ENCODE measurements at places on chromosomes 1 and 21.

DNA sequence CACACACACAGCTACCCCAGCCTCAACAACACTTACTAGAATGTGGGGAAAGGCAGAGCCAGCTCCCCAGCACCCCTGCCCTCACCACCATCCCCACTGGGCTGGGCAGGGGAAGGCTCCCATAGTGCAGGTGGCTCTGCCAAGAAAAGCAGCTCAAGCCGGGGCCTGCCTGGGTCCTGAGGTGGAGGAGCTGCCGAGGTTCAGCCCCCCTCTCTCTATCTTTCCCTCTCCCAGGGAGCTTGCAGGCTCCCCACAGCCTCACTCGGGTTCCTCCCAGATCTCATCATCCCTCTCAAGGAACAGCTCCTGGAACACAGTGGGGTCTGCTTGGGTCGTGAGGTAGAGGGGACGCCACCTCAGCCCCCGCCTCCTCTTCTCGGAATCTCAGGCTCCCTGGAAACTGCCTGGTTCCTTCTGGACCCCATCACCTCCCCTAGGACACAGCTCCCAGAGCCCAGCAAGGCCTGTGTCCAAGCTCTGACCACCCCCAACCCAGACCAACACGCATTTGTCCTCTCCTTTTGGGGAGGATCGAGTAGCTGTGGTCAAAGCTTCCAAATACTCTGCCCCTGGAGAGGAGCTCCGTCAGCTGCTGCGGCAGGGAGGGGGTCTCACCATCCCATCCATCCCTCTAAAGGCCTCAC lies 704 bp downstream of the S100A16 start:
- no peak for DNase-seq

DNA sequence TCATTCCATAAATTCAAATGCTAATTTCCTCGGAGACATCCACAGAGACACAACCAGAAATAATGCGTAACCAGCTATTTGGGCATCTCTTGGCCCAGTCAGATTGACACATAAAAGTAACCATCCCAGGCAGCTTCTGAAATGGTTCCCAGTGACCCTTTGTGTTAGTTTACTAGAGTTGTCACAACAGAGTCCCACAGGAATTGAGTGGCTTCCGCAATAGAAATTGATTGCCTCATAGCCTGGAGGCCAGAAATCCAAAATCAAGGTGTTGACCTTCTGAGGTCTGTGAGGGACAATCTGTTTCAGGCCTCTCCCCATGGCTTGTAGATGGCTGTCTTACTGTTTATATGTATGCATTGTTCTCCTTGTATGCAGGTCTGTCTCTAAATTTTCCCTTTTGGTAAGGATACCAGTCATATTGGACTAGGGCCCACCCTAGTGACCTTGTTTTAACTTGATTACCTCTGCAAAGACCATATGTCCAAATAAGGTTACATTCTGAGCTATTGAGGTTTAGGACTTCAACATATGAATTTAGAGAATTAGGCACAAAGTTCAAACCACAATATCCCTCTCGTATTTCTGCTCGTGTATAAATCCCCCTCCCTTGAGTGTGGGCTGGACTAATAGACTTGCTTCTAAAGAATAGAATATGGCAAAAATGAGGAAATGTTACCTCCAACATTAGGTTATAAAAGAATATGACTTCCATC lies 78.2 kb upstream of the FGGY start:
- DNase-seq, result no peak

GRCh38 chr1:119646521-119647227 lies 1.4 kb downstream of the ZNF697 start:
- no peak for DNase-seq

- DNase-seq, result no peak
Observed at GRCh38 chr1:83805921-83806320, 193.0 kb downstream of the TTLL7 start.

DNA sequence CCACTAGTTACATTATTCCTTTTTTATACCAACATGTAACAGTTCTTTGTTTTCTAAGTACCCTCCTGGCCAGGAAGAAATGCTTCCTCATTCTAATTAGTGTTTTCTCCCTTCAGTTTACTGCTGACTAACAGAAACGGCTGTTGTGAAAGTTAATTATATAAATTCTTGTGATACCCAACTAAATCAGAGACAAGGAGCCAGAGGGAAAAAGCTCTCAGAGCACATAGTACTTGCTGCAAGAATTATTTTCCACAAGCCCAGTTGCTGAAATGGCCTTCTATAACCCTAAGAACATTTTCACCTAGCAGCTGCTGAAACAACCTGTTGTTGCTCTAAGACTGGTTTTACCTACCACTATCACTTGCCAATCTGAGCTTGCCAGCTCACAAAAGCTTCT lies 82.4 kb downstream of the FAF1 start:
- DNase-seq, result no peak

- DNase-seq, result no peak
Observed at GRCh38 chr1:157992833-157993146, 655 bp upstream of the KIRREL1 start.

- DNase-seq, result no peak
Observed at GRCh38 chr1:172359491-172359999, 60.9 kb upstream of the C1orf105 start.

- DNase-seq, result no peak
Observed at GRCh38 chr1:26614655-26615411, 81.0 kb upstream of the ARID1A start.

DNA sequence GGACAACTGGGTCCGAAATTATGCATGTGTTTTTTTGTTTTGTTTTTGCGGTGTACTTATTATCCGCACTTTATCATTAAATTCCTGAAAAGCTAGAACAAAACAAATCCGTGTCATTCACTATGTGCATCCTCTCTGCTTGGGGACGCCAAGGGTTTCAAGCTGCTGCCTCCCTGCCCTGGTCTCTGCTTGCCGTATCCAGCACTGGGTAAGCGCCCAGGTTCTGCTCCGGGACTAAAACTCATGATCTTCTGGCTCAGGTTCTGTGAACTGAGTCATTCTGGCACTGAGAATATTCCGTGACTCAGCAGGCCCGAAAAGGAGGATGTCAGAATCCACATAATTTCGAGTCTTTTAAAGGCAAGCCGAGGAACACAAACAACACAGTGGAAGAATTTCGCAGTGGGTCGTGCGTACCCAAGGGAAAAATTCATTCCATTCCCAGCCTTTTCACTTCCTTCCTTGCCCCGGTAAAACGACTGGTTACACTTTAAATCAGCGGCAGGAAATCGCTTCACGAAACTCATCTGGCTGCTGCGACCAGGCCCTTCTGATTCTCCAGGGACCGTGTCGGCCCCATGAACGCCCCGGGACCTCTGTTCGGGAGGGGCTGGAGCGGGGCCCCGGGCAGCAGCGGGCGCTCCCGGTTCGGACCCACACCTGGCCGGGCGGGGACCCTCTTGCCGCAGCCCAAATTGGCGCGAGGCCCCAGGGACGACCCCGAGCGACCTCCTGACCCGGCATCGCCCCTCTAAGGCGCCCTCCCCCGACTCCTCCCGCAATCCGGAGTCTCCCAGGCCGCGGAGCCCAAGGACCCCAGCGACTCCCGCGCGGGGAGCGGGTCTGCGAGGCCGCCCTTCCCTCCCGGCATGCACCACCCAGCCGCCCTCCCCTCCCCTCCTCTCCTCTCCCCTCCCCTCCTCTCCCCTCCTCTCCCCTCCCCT lies 746 bp upstream of the LAMC1 start:
- peak; percentile 48 for DNase-seq

DNA sequence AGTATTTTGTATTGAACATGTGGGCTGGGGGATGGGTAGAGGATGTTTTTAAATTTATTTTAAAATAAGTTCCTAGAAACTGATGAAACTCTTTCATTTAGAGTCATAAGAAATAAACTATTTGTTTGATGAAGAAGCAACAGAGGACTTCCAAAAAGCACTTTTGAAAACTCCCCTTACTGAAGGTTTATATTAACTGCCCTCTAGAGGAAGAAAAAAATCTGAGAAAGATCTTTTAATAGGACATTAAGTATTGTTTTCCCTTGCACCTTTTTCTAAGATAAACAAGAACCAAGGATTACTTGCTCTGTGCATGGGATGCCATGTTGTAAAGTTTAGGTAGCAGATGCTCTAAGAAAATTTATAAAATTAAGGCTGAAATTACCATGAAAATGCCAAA lies 14.1 kb downstream of the DISP1 start:
- DNase-seq, result no peak

DNA sequence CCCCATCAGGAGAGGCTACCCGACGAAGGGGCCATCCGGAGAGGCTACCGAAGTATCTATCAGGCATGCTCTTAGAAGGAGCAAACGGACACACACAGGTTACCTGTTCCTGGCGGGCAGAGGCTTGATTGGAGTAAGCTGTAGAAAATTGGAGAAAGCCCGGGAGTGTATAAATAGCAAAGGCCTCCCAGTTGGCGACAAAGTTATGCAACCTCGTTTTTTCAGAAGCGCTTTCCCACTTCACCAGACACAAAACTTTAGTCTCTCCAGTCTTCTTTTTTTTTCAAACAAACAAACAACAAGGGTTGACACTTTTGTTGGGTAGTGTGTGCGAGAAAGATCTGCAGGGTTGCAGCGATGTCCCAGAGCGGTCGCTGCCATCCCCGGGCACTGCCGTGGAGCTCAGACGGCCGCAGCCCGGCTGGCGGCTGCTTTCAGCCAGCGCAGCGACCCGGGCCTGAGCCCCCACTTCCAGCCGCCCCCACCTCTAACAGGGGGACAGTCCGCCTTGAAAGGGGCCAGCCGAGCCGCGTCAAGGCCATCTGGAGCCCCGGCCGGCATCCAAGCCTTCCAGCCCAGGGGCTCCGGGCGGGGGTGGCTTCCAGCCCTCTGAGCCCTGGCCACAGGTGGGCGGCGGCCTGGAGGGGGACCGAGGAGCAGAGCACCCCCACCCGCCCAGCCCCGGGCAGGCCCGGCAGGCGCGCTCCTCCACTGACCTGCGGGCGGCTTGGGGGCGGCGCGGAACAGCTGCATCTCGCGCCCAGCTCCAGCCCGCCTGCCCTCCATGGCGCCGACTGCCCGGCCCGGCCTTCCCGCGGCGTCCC lies 616 bp downstream of the MCOLN3 start:
- peak; percentile 74 for DNase-seq

- peak; percentile 53 for DNase-seq
Observed at GRCh38 chr1:220880726-220881506, 1.7 kb downstream of the HLX start.

- DNase-seq, result peak; percentile 2
Observed at GRCh38 chr1:117567976-117568375, 37.9 kb upstream of the TENT5C start.

DNA sequence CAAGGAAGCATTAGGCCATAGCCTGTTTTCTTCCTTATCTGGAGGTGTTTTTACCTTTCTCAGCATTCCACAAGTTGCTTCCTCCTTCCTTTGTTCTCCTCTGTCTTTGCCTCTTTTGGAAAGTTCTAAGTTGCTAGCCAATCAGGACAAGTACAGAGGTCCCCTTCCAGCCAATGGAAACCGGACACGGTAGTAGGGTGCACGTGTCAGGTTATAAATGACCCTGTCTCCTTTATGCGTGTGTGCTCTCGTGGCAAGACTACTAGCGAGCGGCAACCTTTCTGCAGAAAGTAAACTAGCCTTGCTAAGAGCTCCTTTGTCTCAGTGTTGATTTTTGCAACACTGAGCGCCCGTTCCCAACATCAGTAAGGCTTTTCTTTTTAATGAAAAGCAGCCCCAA lies 1.5 kb upstream of the ACADM start:
- DNase-seq, result no peak

- no peak for DNase-seq
Observed at GRCh38 chr1:161915051-161915503, 108.6 kb downstream of the OLFML2B start.

GRCh38 chr1:212089560-212090163 lies 54.1 kb downstream of the DTL start:
- no peak for DNase-seq

DNA sequence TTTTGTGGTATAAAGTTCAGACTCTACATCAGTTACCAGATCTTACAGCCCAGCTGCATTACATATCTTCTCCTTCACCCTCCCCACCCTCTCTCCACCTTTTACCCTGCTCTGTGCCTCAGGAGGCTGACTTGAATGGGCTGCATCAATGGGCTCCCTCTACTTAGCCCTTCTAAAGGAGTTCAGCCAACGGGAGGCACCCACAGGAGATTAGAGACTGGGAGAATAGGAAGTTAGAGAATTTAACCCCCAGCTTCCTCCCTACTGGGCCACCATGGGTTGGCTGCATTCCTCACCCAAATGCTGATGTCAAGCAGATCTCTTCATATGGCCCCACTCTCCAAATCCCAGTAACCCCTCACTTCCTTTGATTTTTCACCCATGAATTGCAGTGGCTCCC lies 17.1 kb upstream of the DUSP23 start:
- DNase-seq, result no peak

- DNase-seq, result no peak
Observed at GRCh38 chr1:204520834-204521709, 4.9 kb downstream of the MDM4 start.

DNA sequence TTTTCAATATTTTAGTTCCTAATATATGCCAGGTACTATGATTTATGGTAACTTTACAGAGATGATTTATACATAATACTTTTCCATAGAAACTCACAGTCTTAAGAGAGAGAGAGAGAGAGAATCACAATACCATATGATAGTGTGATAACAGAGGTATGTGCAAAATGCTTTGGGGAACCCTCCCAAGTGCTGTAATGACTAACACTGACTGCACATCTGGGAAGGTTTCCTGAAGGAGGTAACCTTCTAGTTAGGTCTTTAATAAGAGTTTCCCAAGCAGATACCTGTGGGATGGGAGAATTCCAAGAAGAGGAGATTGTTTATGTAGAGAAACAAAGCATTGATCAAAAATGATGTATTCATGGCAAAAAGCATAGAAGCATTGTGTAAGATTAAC lies 34.6 kb upstream of the PIGC start:
- DNase-seq, result no peak

DNA sequence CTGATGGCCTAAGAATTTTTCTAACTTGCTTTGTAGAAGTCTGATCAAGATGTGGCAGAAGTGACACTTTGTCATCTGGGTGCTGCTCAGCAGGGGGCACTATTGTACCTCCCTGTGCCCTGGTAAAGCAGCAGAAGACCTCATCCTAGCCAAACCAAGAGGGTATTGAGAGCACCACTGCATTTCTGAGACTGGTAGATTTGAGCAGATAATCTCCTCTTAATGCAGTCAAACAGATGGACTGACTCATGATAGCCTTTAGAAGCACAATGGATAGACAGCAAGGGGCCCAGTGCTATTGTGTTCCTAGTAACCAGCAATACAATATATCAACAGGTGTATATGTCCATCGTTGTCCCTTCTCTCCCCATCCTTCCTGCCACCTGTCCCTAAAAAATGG lies 5.7 kb downstream of the TPM3 start:
- DNase-seq, result peak; percentile 84

- DNase-seq, result no peak
Observed at GRCh38 chr1:227372726-227373130, 54.4 kb upstream of the CDC42BPA start.

GRCh38 chr1:162629651-162630050 lies 2.6 kb upstream of the DDR2 start:
- DNase-seq, result no peak

DNA sequence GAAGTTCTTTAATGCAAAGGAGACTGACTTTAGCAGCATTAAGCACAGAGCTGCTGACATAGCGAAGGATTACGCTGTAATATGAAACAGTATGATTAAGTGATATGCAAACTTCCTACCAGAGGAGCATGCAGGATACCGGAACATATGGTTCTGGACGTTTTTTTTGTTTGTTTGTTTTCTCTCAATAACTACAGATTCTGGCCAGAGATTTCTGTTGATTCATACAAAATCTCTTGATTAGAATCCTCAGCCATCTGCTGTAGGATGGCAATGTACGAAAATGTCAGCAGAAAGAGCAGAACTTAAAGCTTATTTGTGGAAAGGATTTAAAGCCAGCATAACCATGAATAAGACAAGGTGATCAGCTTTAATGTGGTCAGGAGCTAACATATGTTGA lies 970.7 kb downstream of the KCNT2 start:
- no peak for DNase-seq

GRCh38 chr21:32914424-32915039 lies 111.2 kb upstream of the OLIG2 start:
- DNase-seq, result no peak

Data from D341Med (cell line).